ENCODE measurements at places on chromosomes 13 and 19.

- peak; percentile 3 for DNase-seq
Observed at GRCh38 chr13:49022472-49023144, 46.9 kb downstream of the FNDC3A start.

DNA sequence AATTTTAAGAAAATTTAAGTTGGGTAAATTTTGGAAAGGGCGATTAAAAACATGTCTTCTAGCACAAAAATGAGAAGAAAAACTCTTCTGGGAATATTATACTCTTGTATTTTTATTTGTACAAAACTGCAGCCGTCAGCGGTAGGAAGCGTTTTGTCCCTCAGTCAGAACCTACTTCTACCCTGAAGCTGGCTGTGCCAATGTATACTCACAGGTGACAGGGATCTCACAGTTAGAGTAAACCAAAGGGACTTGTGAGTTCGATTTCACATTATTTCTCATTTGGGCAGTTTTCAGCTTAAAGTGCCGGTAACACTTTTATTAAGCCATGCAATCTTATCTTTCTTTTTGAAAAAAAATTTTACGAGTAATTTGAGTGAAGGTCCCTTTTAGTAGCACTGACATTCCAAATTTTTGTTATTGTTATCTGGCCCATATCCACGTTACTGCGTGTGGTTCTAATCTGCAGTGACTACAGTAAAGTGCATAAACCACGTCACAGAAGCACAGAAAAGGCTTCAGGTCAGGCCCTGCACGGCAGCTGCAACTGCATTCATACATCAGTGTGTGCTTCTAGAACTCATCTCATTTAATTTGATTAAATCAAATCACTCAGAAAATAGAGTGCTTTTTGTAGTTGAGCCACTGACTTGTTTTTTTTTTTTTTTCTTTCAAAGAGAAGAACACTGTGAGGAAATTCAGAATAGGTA is 387.3 kb downstream of the LIG4 start:
- no peak for DNase-seq

GRCh38 chr13:23995283-23996073 is 98.2 kb upstream of the C1QTNF9B start:
- DNase-seq, result no peak

- no peak for DNase-seq
Observed at GRCh38 chr19:55697069-55697440, 22.0 kb downstream of the EPN1 start.

DNA sequence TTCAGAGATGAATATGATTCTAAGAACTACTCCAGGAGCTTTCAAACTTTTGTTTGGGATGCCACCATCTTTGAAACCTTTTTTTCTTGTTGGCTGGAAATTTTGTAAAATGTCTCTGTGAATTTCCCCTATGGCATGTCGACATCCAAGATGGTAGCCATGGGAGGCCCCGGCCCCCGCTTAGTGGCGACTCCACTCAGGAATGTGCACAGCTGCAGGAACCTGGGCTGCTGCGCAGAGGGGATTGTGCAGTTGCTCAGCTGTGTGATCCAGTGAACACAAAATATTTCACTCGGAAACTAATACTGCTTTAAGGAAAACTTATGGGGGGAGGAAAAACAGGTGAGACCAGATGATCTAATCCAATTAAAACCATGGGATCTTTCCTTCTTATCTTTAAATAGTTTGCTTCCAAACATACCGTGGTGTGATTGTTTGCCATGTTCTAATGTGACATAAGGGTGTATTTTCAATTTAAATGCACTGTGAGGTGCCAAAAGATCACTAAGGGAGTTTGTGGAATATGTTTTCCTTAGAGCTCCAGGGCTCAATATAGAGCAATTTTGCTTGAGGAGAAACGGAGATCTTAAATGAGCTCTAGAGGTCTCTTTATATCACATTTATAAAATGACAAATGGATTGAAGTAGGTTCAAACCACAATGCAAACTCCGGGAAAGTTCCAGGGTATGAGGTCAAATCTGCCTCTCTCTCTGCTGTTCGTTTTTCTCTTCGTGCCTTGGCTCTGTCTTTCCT is 497.7 kb downstream of the FGF9 start:
- DNase-seq, result no peak

DNA sequence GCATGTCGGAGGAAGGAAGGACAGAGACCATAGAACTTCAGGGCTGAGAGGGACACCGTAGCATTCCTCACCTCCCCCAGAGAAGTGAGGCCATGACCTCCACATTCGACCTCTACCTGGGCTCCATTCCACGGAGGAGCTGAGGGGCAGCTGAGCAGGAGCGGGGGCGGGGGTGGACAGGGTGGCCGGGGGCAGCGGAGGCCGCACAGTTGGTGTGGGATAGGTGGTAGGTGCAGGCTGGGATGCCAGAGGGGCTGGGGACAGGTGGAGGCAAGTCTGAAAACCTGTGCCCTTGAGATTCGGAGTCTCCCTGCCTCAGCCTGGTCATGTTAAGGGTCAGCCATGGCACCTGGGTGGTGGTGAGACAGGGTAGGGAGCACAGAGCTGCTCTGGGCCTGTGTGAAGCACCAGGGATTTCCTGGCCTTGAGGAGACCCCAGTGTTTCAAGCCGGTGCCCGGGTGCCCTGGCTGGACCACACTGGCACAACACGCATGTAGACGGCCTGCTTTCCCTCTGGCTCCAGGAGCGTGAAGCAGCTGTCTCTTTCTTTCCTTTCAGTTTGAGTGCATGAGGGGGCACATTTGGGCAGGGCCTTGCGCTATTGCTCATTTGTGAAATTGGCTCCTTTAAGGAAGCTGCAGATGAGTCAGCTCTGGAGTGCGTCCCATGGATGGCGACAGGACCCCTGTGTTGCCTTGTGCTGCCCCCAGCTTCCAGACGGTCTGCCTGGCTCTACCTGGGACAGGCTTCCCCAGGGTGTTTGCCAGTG is 51.8 kb downstream of the TSSK6 start:
- no peak for DNase-seq

DNA sequence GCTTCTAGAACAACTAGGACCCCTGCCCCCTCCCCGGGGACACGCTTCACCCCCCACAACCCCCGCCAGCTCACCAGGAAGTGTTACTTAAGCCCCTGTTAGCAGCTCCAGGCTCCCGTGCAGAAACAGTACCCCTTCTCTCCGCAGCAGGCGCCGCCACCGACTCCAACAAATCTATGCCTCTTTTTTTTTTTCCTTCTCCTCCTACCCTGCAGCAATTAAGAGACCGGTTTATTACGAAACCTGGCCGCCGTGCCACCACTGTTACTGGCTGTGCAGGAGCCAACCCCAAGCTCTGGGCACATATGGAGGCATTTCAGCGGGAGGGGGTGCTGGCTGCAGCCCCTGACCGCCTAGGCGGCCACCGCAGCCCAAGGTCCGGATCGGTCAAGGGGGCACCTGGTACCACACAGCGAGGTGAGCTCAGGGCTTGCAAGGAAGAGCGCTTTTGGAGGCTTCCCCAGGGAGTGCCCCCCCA is 2.4 kb downstream of the GADD45B start:
- DNase-seq, result no peak

DNA sequence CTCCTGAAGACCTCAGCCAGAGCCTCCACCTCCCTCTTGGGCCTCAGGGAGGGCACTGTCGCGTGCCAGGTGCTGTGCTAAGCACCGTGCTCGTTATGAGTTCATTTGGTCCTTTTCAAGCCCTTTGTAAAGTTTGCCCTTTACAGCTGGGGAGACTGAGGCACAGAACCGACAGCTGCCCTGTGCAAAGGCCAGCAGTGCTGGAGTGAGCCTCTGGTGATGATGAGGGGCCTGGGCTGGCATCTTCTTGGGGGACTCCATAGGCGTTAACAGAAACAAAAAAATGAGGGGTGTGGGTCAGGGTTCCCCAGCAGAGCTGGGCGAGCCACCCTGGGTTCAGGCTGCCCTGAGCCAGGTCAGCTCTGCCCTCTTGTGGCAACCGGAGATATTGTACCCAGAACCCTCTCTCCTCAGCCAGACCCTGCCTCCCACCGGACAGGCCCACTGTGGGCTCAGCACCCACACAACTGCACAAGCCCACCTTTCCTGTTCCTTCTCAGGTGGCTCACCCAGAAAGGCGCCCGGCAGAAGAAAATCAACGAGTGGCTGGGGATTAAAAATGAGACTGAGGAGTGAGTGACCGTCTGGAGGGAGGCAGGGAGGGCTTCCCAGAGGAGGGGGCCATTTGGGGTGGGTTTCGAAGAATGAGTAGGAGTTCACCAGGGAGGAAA is 5.5 kb upstream of the IFI30 start:
- no peak for DNase-seq

DNA sequence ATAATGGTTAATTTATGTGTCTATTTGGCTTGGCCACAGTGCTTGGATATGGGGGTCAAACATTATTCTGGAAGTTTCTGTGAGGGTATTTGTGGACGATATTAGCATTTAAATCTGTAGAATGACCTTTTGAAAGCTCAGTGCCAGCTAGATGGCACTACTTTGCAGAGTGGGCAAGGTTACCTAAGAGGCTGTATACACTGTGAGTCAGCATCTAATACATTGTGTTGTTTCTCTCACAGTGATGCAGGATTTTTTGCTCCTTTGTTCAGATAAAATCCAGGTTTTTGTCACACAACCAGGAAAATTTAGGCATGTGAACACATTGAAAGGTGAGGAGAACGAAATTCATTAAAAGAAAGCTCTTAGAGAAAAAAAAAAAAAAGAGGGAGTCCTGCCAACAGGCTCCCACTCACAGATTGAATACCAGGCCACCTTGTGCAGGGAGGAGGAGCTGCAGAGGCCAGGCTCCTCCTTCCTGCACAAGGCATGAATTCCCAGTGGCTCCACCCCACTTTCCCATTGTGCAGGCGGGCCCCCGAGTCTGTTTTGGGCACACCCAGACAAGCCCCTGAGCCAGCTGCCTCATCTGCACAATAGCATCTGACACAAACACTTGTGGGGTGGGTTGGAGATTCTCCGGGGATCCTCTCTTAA is 551.0 kb upstream of the ATXN8OS start:
- DNase-seq, result no peak

GRCh38 chr19:10321874-10322835 is 6.3 kb upstream of the FDX2 start:
- DNase-seq, result no peak

GRCh38 chr19:9531933-9532332 is 6.5 kb downstream of the ZNF426 start:
- peak; percentile 13 for DNase-seq

- no peak for DNase-seq
Observed at GRCh38 chr19:58059671-58060078, 593 bp downstream of the ZNF135 start.
